Gastrocnemius medialis (tissue), 4 donors: ENCODE measurements at places on chromosomes 7 and 10. TPM values are rescaled to one million over a fixed set of nuclear protein-coding genes. Genes with fewer than 3 reads are reported as not detected.

GRCh38 chr10:75773231-75773780 lies 341.9 kb downstream of the LRMDA start:
- no peaks in the 10 kb centered on the region for H3K27me3 ChIP-seq
- DNase-seq, result no peak
- no peaks in the 10 kb centered on the region for H3K36me3 ChIP-seq
- no peak overlapping the region for H3K27ac ChIP-seq
- H3K4me1 ChIP-seq, result peaks cover 7% of the 10 kb centered on the region
- no peak overlapping the region for H3K4me3 ChIP-seq

The FAM25A gene
- not detected for total RNA-seq

The ANKRD1 gene
- 143 TPM for total RNA-seq

DNA sequence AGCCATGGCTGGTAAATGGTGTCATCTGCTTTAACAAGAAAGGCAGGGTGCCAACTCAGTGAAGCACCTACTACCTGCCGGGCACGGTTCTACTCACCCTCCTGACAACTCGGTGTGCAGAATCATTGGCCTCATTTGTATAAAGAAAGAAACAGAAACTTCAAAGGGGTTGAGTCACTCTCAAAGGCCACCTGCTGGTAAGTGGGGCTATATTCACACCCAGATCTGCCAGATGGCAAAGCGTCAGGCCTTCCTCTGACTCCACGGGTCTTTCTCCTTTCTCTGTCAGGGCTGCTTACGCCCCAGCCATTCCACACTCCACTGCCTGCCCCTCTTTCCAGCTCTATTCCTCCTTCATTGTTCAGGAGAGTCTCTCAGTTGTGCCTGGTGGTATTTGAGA lies 309.2 kb downstream of the GFRA1 start:
- H3K4me1 ChIP-seq, result no peaks in the 10 kb centered on the region
- no peaks in the 10 kb centered on the region for H3K27me3 ChIP-seq
- no peak overlapping the region for H3K4me3 ChIP-seq

The SGMS1 gene
- 30.7 TPM for total RNA-seq

- H3K36me3 ChIP-seq, result no peaks in the 10 kb centered on the region
- H3K27me3 ChIP-seq, result no peaks in the 10 kb centered on the region
- no peaks in the 10 kb centered on the region for H3K4me1 ChIP-seq
Observed at GRCh38 chr7:36635091-36635490, 89.2 kb downstream of the AOAH start.

The PGAM2 gene
- 297 TPM for total RNA-seq

GRCh38 chr7:37212051-37212450 lies 236.6 kb downstream of the ELMO1 start:
- H3K4me1 ChIP-seq, result peaks cover 18% of the 10 kb centered on the region
- H3K27me3 ChIP-seq, result no peaks in the 10 kb centered on the region
- H3K27ac ChIP-seq, result peak overlapping the region; percentile 33
- H3K4me3 ChIP-seq, result no peak overlapping the region
- no peaks in the 10 kb centered on the region for H3K36me3 ChIP-seq

DNA sequence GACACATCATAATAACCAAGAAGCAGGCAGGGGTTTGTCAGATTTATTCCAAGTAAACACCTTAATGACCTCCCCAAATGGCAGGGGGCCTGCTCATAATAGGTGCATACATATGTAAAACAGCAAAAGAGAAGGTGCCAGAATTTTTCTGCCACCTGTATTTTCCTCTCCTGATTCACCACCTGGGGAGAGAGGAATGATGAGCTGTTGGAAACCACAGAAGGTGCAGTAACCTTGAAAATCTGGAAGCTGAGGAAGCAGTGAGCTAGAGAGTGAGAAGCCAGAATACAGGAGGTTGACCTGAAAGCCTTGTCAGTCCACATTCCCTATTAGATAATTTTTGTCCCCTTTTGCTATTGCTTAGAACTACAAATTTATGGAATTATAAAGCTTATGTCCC lies 46.2 kb upstream of the PDE1C start:
- no peaks in the 10 kb centered on the region for H3K27me3 ChIP-seq
- no peak overlapping the region for H3K27ac ChIP-seq
- H3K4me3 ChIP-seq, result no peak overlapping the region
- DNase-seq, result no peak

DNA sequence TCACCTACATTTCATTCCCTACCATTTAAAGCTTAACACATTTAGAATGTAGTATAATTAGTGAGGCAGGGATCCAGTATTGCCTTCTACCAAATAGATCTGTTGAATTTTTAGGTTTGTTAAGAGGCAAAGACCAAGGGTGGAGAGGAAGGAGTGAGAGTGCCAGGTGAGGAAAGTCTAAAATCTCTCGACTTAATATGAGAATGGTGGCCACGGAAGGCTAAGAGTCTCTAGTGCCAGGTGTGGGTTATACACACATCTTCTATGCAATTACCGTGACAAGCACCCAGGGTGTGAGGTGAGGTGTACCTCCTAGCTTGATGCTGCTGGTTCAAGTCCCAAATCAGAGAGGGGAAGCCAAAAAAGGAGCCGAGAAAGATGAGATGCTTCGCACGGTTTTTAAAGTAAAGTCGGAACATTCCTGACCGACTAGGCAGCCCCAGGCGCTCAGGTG lies 439 bp downstream of the IQUB start:
- H3K4me3 ChIP-seq, result peak overlapping the region; percentile 71
- H3K4me1 ChIP-seq, result peaks cover 9% of the 10 kb centered on the region
- H3K27ac ChIP-seq, result peak overlapping the region; percentile 17
- H3K36me3 ChIP-seq, result no peaks in the 10 kb centered on the region
- H3K27me3 ChIP-seq, result peaks cover 5% of the 10 kb centered on the region

The CDHR1 gene
- total RNA-seq, result not detected

The POM121 gene
- total RNA-seq, result 10.3 TPM

GRCh38 chr7:99386584-99387238 lies 12.2 kb downstream of the ARPC1B start:
- H3K4me1 ChIP-seq, result no peaks in the 10 kb centered on the region
- no peak overlapping the region for H3K4me3 ChIP-seq
- no peak overlapping the region for H3K27ac ChIP-seq
- no peaks in the 10 kb centered on the region for H3K27me3 ChIP-seq
